ENCODE measurements at places on chromosomes 5 and 9. TPM values are rescaled to one million over a fixed set of nuclear protein-coding genes. Genes with fewer than 3 reads are reported as not detected.

DNA sequence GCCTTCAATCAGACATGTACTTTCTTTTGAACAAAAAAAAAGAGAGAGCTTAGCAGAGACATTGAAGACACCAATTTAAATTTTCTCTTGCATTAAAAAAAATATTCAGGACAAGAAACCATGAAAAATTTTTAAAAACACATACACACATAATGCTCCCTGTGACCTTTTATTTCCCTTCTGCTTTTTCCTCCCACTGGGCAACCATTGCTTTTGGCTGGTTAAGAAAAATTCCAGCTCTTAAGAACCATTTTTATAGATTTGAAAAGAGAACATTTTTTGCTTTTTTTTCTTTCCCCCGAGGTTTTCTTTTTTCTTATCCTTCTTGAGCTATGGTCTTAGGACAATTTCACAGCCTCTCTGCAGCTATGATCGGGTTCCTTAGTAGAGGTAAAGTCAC is 6.1 kb upstream of the HMHB1 start:
- H3K27me3 ChIP-seq: no peaks in the 10 kb centered on the region
- H3K4me1 ChIP-seq: no peaks in the 10 kb centered on the region
- no peak for DNase-seq

PRUNE2 gene
- 6.8 TPM for total RNA-seq

- H3K4me1 ChIP-seq: peaks cover 32% of the 10 kb centered on the region
These were observed at the start of gene CNOT8 for GRCh38 chr5:154858297-154858971. Gene CNOT8 (plus strand): TSS chr5:154858627. CDS start chr5:154863279, 4,652 bp downstream.

PIGO gene
- 17.4 TPM for total RNA-seq

PPWD1 gene
- total RNA-seq: 56.8 TPM

- H3K27me3 ChIP-seq: no peaks in the 10 kb centered on the region
- H3K4me1 ChIP-seq: no peaks in the 10 kb centered on the region
- no peaks in the 10 kb centered on the region for H3K36me3 ChIP-seq
- no peak for DNase-seq
- H3K4me3 ChIP-seq: no peak overlapping the region
- H3K27ac ChIP-seq: no peak overlapping the region
These were observed 81.1 kb downstream of the PTPN3 start for GRCh38 chr9:109417054-109417453.
